Ureter (tissue), 1 donor: ENCODE measurements at places on chromosomes 4 and X. TPM values are rescaled to one million over a fixed set of nuclear protein-coding genes. Genes with fewer than 3 reads are reported as not detected.

DNA sequence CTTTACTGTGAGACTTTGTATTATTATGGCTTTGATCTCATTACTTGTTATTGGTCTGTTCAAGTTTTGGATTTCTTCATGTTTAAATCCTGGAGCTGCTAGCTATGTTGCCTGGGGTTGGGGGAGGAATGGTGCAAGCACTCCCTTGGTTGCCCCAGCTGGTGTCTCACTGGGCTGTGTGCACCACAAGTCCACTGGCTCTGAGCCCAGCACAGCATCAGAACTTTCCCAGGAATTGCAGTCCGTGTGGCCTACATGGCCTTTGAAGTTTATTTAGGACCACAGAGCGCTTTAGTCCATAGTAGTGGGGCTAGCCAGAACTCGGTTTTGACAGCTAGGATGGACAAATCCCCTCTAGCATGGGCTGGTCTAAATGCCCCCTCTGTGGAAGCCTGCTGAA is 278.8 kb upstream of the RPS6KA3 start:
- no peak for DNase-seq

GRCh38 chrX:86023811-86024210 is 23.5 kb downstream of the CHM start:
- DNase-seq: no peak

RENBP gene
- 7.4 TPM for total RNA-seq

GRCh38 chr4:126807132-126807531 is 825.6 kb upstream of the INTU start:
- DNase-seq: no peak

- DNase-seq: no peak
Observed at GRCh38 chr4:17701882-17702281, 79.5 kb downstream of the FAM184B start.

GRCh38 chr4:114791976-114792375 is 193.4 kb downstream of the UGT8 start:
- no peak for DNase-seq

GRCh38 chr4:36900446-36900987 is 344.0 kb upstream of the NWD2 start:
- no peak for DNase-seq

- no peak for DNase-seq
Observed at GRCh38 chrX:134948333-134949241, 42.2 kb upstream of the SMIM10 start.

GRCh38 chr4:86401826-86402225 is 42.0 kb upstream of the MAPK10 start:
- DNase-seq: no peak

ATP1B4 gene
- not detected for total RNA-seq

PDGFC gene
- 13.8 TPM for total RNA-seq

DNA sequence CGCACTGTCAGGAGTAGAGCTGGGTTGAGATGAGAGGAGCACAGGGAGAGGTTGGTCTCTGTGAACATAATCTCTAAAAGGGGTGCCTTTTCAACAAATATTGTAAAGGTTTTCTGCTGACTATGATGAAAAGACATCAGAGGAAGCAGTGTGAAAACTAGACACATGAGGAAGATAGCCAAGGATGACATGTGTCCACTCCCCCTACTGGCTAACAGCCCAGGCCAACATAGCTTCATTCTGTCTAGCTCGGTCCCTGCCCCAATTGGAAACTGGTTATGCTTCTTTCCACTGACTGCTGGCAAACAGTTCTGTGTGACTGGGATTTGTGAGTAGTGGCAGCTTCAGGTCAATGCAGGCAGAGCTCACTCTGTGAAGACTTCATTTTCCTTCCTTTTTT is 115.4 kb upstream of the ESX1 start:
- DNase-seq: no peak

- DNase-seq: no peak
Observed at GRCh38 chrX:22666441-22666840, 333.3 kb upstream of the DDX53 start.

DNA sequence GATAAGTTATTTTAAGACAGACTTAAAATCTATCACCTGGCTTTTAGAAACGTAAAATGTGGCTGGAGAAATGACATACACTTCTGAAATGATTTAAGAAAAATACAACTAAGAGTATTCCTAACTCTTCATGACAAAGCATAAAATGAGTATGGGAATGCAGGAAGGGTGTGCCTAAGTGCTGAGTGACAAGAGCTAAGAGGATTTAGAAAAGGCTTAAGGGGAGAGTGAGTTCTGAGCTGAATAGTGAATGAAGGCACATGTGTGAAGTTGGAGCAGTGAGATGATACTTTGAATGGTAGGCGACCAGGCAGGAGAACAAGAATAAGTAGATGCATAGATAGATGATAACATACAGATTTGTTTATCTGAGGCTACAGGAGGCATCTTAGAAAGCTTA is 458.3 kb upstream of the TENM3 start:
- no peak for DNase-seq

DNA sequence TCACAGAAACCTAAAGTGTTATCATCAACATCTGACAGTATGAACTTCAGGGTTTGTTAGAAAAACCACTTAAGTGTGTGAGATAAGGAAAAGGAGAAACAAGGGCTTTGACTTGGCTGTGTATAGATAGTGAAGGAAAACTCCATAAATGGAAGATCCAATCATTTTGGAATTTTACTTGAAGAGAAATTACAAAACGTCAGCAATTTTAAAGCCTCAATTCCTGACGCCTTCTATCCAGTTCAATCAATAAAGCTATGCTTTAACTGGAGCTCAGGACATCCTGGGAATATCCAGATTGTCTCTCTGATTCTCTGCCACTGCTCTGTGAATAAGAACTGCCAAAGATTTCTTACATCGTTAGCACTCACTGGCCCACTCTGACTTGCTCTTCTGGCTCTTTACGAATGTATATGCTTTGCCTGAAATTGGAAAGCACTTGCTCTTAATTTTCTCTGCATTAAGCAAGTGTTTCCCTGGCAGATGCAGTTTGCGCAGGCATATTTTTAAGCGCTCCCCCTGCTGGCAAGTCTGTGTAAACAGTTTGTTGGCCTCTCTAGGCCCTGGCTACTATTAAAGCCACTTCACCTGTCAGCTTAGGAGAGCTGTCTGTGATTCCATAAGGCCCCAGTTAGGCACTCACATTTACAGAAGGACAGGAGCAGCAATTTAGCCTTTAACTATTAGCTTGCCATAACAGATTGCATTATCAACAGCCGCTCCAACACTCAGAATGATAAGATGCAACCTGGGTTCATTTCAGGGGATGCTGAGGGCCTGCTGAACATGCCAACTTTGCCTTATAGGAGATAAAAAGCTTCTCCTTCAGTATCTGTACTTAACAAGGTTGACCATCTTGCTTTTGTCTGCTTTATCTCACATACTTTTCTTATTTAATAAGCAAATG is 251.4 kb upstream of the DDX53 start:
- DNase-seq: peak; percentile 53
